ENCODE measurements at places on chromosomes 16 and 17.

DNA sequence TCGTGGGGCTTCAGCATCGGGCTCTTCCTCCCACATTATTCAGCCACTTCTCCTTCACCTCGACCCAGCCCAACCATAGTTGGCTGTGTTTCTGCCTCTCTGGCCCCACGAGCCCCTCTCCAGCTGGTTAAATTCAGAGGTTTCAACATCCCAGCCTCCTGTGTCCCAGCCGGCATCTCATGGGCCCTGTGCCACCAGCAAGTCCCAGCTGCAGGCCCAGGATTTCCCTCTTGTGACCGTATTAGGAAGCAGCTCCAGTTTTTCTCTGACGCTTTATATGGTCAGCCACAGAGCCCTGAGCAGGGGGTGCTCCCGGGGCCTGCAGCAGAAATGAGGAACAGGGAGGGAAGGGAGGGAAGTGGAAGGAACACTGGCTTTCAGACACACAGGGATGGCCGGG, 27.4 kb downstream of the MYH11 start:
- DNase-seq = no peak

DNA sequence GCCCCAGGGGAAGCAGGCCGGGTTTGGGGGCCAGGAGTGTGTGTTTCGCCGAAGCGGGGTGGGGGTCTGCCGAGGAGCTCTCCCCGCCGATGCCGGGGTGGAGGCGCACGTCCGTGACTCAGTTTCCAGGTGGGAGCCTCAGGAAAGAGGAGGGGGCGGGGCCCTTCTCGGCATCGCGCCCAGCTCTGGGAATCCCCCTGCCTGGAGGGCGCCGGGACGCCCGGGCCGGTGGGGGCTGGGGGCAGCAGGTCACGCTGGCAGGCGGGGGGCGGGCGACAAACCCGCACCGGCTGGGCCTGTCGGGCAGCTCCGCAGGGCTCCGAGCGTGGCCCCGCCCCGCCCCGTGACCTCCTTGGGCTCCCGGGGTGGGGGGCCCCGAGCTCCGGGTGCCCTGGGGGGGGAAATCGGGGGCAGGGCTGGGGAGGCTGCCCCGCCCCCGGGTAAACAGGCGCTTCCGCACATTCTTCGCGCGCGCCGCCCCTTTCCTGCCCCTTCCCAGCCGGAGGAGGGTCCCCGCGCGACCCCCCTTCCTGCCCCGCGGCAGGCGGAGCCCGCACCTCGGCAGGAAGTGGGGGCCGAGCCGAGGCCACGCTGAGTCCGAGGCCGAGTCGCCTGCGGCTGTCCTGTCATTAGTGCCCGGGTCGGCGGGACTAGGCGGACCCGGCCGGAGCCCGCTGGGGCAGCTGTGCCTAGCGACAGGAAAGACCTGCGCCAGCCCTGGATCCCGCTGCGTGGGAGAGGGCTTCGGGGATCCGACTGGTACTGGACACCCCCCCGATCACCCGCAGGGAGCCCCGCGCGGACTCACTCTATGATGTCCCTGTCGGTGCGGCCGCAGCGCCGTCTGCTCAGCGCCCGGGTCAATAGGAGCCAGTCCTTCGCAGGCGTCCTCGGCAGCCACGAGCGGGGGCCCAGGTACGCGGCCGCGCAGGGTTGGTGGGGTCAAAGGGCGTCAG, 9.3 kb downstream of the RIPOR1 start:
- peak; percentile 82 for DNase-seq

DNA sequence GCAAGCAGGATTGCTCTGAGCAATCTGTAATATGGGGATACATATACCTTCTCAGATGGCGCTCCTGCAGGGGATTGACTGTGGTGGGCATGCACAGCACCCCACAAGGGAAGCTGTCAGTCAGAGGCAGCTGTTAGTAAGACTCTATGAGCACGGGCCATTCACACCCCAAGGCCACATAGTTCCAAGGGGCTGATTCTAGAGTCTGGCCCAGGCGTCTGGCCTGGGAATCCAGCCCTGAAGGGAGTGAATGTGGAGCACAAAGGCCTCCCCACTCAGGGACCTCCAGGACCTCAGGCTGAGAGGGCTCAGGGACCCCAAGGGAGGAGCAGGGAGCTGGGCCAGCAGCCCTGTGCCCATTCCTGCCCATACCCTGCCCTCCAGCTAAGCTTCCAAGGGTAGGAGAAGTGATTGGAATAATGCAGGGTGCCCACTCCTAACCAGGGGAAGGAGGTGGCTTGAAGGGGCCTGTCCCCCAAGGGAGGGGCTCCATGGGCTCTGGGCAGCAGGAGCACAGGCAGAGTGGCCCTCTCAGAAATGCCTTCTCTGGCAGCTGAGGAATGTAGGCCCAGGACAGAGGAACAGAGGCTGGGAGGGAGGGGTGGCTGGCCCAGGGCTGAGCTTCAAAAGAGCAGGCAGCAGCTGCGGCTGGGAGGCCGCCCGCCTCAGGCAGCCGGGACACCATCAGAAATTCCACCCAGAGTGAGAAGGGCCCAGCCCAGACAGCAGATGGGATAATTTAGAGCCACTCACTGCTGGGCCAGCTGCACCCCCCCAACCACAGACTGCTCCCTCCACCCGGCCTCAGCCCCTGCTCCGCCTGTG, 48.9 kb upstream of the MRPS23 start:
- no peak for DNase-seq

DNA sequence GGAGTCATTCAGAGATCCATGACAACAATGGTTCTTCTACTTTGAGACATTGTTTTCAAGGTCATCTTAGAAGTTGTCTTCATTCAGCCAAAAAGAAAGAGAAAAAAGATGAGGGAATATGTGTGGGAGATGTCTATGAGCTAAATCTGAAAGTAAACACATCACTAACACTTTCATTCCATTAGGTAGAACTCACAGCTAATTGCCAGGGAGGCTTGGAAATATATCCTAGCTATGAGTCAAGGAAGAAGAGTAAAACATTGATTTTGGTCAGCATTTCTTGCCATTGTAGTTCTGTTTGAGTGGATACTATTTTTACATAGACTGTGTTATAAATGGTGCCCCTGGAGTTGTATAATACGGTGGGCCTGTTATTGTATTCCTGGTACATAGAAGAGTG, 316.4 kb upstream of the MYOCD start:
- no peak for DNase-seq

GRCh38 chr16:24013864-24014645, 178.3 kb downstream of the PRKCB start:
- DNase-seq = no peak

- no peak for DNase-seq
Measured at GRCh38 chr16:17017442-17017841, 453.3 kb downstream of the XYLT1 start.

GRCh38 chr16:69204172-69204571, 17.2 kb downstream of the SNTB2 start:
- no peak for DNase-seq

DNA sequence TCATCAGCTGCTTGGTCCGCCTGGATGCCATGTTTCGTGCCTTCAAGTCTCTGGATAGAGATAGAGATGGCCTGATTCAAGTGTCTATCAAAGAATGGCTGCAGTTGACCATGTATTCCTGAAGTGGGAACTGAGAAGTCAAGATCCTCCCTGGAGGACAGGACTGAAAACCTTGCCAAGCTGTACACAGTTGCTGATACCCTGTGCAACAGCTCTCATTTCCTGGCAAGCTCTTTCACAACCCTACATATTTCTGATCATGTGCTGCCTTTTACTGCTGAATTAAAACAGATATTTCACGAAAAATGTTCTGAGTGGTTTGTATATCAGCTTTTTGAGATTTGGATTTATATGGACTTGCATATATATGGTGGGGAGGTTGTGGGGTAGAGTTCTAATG, 898 bp downstream of the CAPNS2 start:
- DNase-seq = peak; percentile 52

- no peak for DNase-seq
Measured at GRCh38 chr17:61219460-61219859, 180.2 kb upstream of the TBX2 start.

DNA sequence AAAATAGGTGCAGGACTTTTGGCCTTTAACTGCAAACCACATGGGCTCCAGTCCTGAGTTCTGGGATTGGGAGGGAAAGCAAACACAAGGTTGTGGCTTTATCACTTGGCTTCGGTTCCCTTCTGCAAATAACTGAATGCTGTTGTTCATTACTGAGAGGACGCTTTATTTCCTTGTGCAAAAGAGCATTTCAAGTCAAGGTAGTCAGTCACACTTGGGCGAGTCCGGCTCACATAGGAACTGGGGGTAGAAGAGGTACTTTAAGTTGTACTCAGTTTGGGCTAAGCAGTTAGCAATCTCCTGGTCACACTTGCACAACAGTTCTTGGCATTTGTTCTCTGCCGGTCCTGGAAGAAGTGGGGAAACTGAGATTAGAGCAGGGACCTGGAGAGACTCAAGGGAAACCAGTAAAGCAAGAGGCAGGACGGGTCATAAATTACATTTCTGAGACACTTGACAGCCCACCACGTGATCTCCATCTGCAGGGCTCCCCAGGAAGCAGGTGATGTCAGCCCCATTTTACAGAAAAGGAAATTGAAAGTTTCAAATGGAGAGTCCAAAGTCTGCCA, 21.6 kb downstream of the PLA2G10 start:
- DNase-seq = no peak

GRCh38 chr17:64158831-64159590, 29.1 kb upstream of the ERN1 start:
- no peak for DNase-seq

DNA sequence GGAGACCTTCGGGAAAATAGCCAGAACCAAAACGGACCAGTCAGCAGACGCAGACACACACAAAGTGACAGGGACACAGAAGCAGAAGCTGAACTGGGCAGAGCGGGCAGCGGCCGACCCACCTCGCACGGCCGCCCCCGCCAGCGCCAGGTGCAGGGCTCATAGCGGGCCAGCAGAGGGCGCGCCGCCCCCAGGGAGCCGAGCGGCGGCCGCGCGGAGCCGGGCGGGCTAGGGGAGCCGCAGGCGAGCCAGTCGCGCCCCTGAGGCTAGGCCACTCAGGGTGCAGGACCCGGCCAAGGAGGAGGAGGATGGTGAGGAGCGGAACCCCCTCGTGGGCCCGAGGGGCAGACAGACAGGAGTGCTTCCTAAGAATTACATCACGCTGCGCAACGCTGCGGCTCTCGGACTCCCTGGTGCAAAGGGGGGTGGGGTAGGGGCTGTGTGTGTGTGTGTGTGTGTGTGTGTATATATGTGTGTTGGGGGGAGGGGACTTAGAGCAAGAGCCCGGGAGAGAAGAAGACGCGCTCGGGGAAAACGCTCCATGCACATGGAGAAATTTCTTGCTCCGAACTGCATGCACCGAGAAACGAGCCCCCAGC, 913 bp upstream of the NOG start:
- DNase-seq = peak; percentile 71

- DNase-seq = no peak
Measured at GRCh38 chr17:72136692-72137091, 15.9 kb downstream of the SOX9 start.

- DNase-seq = peak; percentile 96
Measured at GRCh38 chr17:64357191-64357981, 33.3 kb downstream of the PECAM1 start.

GRCh38 chr16:27515874-27516353, 33.8 kb downstream of the GTF3C1 start:
- DNase-seq = peak; percentile 62

DNA sequence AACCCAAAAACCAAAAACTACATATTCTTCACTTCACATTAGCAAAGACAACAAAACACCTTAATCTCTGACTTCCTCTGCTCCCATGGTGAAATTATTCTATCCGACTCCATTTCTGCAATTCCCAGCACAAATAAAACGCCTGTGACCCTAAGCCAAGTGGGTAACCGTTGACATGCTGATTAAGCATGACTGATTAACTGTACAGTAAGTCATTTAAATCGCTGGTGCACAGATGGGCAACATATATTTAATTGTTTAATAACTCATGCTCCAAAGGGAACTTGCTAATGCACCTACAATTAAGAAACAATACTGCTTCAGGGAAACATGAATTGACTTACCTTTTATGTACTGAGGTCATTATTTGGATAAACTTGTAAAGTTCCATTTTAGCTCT, 436.7 kb downstream of the KIF2B start:
- DNase-seq = no peak

DNA sequence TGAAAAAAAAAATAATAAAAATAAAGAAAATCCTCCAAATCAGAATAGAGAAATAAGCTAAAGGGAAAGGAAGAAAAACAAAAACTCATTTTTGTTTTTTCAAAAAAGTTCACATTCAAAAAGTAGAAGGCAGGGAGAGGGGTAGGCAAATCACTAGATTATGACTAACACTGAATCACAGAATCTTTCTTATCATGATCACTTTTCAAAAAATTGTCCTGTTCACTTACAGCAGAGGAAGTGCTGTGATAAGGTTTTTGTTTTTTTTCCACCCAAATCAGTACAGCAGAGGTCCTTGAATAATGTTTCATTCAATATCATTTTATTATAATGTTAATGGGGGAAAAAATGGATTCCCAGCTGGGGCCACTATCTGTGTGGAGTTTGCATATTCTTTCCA, 106.4 kb downstream of the CA4 start:
- DNase-seq = no peak

GRCh38 chr17:81110488-81111040, 54.7 kb upstream of the PVALEF start:
- no peak for DNase-seq

- no peak for DNase-seq
Measured at GRCh38 chr17:17570798-17571716, 20.5 kb downstream of the PEMT start.

DNA sequence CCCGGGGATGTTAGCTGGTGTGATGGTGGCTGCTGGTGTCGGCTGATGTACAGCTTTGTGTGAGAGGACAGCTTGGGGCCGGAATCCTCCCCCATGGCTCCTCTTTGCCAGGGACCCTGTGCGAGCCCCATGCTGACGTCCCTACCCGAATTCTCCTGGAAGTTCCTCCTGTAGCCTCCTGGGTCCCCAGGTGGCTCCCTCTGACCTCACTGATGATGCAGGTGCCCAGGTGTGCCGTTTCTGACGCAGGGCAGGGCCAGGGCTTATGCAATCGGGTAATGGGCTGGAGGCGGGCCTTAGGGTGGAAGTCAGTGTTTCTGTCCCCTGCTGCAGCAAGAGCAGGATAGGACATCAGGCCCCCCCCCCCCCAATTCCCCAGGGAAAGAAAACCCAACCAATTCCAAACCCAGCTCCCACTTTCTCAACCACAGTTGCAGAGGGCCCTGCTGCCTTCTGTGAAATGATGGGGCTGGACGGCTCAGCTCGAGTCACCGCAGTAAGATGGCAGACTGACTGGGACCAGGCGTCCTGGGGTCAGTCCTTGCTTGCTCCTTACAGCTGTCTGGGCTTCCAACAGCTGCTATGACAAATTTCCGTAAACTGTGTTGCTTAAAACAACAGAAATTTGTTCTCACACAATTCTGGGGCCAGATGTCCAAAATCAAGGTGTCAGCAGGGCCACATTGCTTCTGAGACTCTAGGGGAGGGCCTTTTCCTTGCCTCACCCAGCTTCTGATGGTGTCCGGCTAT, 139.0 kb upstream of the PLCG2 start:
- DNase-seq = no peak

DNA sequence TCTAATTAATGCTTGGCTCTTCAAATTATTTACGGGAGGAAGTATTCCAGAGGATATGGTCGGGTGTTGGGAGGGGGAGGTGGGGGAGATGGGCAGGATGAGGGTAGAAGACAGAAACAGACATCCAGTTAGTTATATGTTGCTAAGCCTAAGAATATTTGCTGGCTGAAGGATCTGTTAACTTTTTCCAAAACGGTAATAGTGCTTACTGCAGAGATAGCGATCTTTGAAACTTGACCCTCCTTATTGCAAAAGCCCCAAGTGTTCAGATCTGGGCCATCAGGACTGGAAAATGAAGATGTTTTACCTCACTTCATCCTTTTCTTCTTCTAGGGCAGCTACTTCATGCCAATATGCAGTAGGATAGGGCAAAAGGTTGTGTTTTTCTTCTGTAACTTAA, 27.0 kb upstream of the MMD start:
- no peak for DNase-seq

Data from dermis blood vessel endothelial cell (primary cell).